ENCODE measurements at places on chromosomes 2 and 18.

- no peak for DNase-seq
Observed at GRCh38 chr2:105849431-105850179, 104.9 kb downstream of the NCK2 start.

- no peak for DNase-seq
Observed at GRCh38 chr18:12307701-12308385, at the start of gene TUBB6. TSS of gene TUBB6 (plus strand) at chr18:12308241. CDS start at chr18:12308293, 52 bp downstream.

GRCh38 chr2:204870053-204870452 lies 324.8 kb downstream of the PARD3B start:
- DNase-seq: no peak

GRCh38 chr18:79447703-79448367 lies 52.1 kb downstream of the NFATC1 start:
- DNase-seq: no peak

DNA sequence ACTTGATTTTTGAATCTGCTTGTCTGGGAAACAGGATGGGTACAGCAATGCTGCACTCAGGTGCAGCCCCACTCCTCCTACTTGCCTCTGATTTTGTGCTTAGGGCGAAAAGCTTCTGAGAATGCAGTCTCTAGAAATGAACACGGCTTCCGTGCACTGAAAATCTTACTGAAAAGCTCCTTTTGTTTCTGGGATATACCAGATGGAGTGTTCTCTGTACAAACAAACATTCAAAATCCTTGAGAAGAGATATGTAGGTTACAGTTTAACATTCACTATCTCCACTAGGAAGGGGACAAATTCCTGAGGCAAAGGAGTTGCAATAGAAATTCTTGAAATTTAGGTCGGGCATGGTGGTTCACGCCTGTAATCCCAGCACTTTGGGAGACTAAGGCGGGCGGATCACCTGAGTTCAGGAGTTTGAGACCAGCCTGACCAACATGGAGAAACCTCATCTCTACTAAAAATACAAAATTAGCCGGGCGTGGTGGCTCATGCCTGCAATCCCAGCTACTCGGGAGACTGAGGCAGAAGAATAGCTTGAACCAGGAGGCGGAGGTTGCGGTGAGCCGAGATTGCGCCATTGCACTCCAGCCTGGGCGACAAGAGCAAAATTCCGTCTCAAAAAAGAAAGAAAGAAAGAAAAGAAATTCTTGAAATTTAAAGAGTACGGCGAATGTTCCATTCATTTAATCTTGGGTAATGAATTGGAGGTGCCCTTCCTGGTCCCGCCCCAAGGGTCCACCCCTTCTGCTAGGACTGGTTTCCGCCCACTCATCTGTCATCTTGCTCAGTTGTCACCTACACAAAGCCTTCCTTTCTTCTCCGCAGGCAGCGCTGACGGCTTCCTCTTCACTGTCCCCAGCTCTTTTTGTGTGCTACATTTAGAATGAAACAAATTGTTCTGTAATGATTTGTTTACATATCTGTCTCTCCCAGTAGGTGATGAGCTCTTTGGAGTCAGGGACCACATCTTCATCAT lies 92.4 kb downstream of the SOCS6 start:
- no peak for DNase-seq

DNA sequence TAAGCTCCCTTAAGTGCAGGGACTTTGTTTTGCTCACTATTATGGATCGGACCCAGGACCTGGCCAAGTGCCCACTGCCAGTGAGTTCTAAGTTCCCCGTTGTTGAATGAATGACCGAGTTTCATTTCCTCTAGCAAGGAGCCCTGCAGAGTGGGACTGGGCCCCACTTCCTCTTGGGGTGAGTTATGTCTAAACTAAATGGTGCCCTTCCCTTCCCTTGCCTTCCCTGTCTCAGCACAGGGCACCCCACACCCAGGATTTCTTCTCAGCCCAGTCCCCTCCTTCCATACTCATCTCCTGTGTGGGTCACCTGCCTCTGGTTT lies 195.3 kb upstream of the HS6ST1 start:
- no peak for DNase-seq
